Epithelial cell of proximal tubule (primary cell): ENCODE measurements at places on chromosomes 2 and 18. TPM values are rescaled to one million over a fixed set of nuclear protein-coding genes. Genes with fewer than 3 reads are reported as not detected.
A peak's percentile ranks its signal among the peaks of the same experiment; 100 is the strongest.

GRCh38 chr2:144706647-144707046 is 186.7 kb upstream of the ZEB2 start:
- no peak for DNase-seq

GRCh38 chr2:108243566-108243965 is 3.8 kb downstream of the SULT1C3 start:
- no peak for DNase-seq

GRCh38 chr2:127471286-127471988 is 53.2 kb downstream of the PROC start:
- DNase-seq, result no peak

DNA sequence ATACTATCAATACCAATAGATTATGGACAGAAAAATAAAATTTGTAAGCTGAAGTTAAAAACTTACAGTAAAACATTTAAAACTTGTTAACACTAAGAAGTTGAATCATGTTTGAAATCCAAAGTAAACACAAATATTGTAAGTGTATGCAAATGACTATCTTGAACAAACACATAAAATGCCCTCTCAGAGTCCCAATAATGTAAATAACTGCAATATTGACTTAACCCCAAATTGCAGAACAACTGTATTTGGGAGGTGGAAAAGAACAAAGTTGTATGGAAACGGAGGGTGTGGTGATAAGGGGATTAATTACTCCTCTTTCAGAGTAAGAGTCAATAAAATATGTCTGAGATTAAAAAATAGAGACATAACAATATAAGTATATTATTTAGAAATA is 140.0 kb upstream of the NOL4 start:
- no peak for DNase-seq

DNA sequence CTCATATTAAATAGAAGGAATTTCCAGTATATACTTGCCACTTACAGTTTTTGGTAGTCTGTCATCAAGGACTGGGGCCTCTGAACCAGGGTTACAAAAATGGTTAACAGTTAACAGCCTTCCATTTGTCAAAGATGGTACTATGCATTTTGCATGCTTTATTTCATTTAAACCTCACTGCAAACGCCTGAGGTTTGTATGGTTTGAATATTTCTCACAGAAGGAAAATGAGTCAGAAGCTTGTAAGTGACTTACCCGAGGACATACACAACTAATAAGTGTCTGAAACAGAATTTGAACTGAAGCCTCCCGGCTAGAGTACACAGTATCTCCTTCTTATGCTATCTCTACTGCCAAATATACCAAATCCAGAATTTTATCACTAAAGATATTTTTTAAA is 1593.5 kb upstream of the ACVR2A start:
- DNase-seq, result no peak

Gene GRHL1
- total RNA-seq, result 3.9 and 6.8 TPM in 2 replicates

DNA sequence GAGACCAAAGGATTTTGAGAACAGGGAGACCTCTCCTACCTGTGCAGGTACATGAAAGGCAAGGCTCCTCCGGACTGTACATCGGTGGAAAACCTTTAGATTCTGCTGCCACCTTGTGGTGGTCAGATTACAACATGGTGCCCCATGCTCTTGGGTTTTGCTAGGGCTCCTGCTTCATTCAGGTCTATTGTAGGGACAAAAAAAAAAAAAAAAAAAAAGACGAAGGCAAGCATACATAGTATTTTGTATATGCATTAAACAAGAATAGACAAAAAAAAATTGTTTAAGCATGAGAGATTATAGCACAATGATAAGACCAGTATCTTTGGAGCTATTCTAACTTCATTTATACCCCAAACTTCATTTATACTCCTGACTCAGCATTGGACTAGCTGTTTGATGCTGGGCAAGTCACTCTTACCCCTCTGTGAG is 27.4 kb upstream of the SPR start:
- no peak for DNase-seq

DNA sequence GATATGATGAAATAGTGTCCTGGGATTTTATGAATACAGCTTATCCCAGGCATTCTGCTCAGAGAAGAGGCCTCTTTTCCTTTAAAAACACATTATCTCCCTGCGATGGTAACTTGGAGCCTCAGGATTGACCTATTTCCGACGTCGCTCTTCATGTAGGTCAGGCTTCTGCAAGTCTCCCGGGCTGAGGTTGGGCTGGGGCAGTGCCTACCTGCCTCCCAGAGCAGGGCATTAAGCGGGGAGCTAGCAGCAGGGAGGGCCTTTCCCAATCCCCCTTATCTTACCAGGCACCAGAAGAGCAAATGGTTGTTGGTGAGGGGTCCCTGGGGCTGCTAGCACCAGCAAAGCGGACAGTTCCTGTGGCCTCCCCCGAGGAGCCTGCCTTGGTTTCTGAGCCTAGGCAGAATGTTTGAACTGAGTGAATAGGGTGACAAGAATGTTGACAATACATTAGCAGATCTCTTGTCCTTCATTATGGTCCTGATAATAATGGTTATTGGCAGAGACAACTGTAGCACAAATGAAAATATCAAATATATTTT is 60.2 kb downstream of the TRPM8 start:
- DNase-seq, result no peak

Gene COL6A3
- total RNA-seq, result 1.7 and 13.0 TPM in 2 replicates

Gene TUBB6
- 425 and 1,079 TPM in 2 replicates for total RNA-seq

GRCh38 chr2:180184506-180184905 is 177.4 kb upstream of the CWC22 start:
- peak; percentile 76 for DNase-seq

DNA sequence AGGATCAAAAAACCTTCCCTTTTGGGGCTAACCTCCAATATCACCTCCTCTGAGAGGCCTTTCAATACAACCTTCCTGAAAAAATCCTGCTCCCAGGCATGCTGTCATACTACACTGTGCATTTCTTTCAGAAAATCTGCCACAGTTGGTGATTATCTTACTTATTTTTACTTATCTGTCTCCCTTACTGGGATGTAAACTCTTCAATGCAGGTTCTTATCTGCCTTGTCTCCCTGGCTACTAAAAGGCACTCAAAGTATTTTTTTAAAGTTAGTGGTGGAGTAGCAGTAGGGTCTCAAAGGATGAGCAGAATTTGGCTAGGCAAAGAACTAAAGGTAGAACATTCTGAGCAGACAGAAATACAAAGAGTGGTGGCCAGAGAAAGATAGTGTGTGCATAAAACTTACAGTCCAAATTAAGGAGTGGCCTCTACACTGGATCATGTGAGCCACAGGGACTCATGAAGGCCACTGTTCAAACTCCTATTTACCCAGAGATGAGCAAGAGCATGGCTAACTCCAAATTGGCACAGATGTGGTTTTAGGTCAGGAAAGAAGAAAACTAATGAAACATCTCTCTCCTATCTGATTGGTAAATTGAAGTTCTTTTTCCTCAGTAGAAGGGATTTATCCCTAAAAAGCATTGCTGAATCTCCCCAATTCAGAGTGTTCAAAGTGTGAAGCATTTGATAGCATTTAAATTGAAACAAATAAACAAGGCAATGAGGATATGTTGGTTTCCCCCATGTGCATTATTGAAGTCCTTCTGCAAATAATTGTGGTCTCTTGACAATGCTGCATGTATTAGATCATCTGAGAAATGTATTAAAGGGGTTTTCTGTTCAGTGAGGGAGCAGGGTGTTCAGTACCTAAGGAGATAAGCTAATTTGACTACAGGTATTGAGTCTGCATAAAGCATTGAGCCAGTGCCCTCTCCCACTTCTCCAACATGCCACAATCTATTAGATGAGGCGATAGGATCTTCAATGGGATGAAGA is 285.5 kb downstream of the MREG start:
- DNase-seq, result no peak

DNA sequence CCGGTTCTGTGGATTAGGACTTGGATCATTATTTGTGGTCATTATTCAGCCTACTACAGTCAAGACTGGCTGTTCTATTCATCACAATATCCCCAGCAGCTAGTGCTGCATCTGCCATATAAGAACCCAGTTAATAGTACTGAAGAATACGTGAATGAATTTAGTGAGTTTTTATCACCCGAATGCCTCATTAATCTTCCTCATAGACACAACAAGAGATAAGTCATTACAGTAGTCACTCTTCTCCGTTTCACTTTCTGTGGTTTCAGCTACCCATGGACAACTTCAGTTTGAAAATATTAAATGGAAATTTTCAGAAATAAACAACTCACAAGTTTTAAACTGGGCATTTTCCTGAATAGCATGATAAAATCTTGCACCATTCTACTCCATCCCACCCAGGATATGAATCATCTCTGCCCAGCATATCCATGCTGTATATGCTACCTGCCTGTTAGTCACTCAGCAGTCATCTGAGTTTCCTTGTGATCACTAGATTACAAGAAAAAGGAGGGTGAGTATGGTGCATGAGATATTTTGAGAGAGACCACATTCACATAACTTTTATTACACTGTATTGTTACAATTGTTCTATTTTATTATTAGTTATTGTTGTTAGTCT is 363.7 kb upstream of the CHAC2 start:
- DNase-seq, result peak; percentile 69

DNA sequence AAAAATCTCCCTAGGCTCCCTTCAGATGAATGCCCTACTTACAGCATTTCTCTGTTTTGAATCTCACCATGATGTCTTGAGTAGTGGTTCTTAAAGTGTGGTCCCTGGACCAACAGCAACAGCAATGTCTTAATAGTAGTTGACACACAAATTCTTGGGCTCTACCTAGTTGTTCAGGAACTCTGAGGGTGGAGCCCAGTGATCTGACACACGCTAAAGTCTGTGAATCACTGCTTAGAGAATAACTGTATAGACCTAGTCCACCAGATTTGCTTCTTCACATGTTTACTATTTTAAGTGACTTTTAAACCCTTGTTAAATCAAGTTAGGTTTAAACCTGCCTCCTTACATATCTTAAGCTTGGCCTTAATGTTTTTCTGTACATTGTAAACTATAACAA is 47.6 kb upstream of the ARHGAP15 start:
- DNase-seq, result no peak

Gene DCDC2C
- not detected in 2 replicates for total RNA-seq

DNA sequence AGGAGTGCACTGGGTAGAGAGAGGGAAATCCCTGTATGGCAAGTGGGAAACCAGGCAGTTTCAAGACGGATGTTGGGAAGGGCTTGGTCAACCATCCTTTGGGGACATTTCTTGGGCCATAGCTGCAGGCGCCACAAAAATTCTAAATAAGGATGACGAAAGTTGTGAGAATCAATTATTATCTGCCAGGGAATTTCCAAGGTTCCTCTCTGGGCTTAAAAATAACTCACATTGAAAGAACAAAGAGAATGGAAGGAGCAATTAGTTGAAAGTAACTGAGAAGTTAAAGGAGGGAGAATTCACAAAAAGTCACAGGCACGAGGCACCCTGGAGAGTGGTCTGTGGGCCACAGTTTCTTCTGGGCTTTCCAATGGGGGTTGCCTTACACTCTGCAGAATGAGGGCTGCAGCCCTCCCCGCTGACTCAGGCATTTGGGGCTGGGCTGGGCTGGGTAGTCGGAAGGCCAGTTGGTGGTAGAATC is 195.7 kb downstream of the SMAD7 start:
- no peak for DNase-seq

- no peak for DNase-seq
Measured at GRCh38 chr2:109029490-109030201, 40.6 kb upstream of the EDAR start.

Gene CD8B2
- total RNA-seq, result 0.29 TPM in 1 of 2 replicates, not detected in the other

- no peak for DNase-seq
Measured at GRCh38 chr2:231525248-231526163, 4.7 kb downstream of the NMUR1 start.

- no peak for DNase-seq
Measured at GRCh38 chr2:22491442-22491841, 893.5 kb upstream of the KLHL29 start.

GRCh38 chr2:7031547-7032245 is 114.5 kb downstream of the RNF144A start:
- DNase-seq, result peak; percentile 61

Gene CD226
- 0.12 and 1.9 TPM in 2 replicates for total RNA-seq

DNA sequence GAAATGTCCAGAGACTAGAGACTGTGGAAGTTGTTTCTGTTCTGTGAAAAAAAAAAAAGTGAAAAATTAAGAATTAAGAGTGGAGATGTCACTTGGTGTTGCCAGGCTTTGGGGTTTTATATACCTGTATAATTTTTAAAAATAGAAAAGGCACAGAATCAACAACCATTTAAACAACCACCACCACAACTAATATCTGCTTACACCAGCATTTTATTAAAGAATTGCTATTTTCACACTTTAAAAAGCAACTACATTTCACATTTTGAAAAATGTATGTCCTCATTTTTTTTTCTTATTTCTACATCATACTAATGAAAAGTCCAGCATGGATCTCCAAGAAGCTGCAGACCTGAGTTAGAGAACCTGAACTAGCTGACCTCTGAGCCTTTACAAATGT is 167.5 kb upstream of the DTNA start:
- no peak for DNase-seq

DNA sequence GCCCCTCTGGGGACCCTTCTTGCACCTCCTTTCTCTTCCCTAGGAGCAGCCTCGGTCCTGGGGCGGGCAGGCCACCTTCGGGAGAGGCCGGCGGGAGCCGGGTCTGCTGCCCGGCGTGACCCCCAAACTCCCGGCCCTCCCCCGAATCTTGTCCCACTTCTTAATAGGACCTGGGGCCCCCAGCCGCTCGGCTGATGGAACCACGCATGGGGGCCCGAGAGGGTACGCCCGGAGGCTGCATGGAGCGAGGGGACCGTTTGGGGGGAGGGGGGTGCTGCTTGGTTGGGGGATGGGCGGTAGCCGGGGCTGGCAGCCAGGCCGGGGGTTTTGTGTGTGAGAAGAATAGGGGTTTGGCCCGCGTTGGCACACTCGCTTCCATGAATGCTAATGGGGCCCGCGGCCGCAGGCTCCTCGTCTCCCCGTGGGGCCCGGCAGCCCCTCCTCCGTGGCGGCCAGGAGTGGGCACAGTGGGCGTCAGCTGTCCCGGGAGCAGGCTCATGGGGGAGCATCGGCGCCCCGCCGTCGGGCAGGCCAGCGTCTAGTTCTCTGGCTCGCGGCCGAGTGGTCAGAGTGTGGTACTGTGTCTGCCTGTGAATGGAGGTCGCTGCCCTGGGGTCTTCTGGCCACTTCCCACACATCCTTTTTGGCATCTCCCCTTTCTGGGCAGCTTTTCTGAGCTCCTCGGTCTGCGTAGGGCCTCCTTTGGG is 1.0 kb downstream of the GAREM2 start:
- no peak for DNase-seq

- DNase-seq, result peak; percentile 36
Measured at GRCh38 chr18:28875059-28875458, 698.1 kb upstream of the CDH2 start.

DNA sequence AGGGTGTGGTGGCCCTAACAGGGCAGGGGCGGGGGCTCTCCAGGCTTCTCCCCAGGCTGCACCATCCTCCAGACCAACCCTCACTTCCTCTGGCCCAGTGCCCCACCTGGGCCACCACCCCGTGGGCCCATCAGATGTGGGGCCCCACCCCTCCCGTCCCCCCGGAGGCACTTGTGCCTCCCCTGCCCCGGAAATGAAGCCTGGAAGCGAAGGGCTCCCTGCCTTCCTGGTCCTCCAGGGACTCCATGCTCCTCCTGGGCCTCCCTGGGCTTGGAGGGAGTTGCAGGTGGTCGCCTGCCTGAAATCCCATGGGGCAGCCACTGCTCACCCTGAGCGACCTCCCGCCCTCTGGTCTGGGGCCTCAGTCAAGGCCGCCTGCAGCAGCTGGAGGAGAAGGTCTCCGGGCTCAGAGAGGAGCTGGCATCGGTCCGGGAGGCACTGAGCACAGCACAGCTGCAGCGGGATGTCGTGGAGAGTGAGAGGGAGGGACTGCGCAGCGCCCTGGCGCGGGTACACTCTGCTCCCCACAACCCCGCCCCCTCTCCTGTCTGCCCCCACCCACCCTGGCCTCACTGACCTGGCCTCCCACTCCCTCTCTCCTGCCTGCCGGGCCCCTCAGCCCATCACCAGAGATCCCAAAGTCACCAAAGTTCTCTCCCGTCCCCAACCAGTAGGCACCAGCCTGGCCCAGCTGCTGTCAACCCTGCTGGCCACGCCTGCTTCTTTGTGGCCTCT is 28.0 kb downstream of the CROCC2 start:
- no peak for DNase-seq

Gene IL36RN
- total RNA-seq, result not detected in 2 replicates
